ENCODE measurements at places on chromosomes 5 and 9.
A peak's percentile ranks its signal among the peaks of the same experiment; 100 is the strongest.

- DNase-seq, result no peak
Measured at GRCh38 chr5:125559296-125559695, 812.9 kb upstream of the ZNF608 start.

DNA sequence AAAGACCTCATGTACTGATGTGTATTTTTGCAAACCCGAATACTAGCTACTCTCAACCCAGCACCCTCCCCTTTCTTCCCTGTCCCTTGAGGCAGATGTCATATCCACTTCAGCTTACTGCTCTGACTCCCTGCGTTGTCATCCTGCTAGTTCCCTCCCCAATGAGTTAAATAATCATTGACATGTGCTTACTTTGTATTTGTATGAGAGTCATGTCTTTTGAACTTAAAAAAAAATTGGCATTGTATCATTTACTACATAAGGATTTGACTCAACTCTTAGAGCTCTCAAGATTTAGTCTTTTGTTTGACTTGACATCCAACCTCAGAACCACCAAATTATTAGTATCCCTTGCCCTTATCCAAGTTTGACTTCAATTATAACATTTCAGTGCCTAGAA lies 219.7 kb upstream of the TUT7 start:
- DNase-seq, result no peak

- DNase-seq, result no peak
Measured at GRCh38 chr9:134240361-134240760, 76.0 kb upstream of the RNU6ATAC start.

DNA sequence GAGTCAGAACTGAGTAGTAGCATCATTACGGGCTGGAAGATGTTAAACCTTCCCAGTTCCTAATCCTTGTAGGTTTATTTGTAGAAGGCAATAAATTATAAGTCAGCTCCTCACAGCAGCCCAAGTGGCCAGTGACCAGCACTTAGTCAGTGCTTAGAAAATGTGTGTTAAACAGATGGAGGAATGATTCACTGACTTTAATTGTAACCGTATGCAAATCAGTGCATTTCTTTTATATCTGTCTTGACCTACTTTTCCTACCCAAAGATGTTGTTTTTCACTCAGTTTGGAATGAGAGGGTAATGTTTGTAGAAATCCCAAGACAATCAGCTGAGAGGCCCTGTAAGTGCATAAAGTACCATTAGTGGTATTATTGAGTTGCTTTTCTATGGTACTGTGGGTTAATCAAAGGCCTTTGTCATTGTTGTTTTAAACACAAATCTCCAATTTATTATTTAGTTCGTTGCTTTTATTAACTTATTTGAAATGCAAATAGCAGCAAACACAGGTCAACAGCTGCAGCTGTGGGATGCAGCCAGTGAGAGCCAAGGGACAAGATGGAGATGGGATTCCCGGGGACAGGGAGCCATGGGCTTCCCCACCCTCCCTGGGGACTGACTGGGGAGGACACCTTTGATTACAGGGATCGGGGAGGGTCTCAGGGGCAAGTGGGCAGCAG lies 49.8 kb downstream of the MAP1B start:
- DNase-seq, result no peak

DNA sequence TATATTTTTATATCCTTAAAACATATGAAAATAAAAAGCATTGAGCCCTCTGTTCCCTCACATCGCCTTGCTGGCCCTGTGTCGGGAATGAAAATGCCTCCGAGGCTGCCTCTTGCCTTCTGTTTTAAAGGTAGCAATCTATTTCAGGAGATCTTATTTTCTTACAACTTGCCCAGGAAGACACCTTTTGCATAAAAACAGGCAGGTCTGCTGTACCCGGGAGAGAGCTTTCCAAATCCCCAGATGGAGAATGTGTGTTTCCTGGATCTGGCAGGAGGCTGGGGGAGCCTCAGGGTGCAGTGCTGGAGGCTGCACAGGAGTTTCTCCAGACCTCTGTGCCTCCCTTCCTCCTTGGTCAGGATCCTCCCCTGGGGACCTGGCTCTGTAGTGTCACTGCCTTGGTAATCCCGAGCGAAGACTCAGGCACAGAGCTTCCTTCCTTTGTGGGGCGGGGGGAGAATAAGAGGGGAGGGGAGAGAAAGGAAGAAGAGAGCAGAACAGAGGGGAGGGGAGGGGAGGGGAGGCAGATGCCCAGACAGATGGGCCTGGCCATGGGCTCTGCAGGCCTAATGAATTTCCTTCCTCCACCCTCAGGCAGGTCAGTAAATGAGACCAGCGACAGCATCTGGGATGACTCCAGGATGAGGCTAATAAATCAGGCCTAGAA lies 104.0 kb upstream of the BOD1 start:
- DNase-seq, result no peak

DNA sequence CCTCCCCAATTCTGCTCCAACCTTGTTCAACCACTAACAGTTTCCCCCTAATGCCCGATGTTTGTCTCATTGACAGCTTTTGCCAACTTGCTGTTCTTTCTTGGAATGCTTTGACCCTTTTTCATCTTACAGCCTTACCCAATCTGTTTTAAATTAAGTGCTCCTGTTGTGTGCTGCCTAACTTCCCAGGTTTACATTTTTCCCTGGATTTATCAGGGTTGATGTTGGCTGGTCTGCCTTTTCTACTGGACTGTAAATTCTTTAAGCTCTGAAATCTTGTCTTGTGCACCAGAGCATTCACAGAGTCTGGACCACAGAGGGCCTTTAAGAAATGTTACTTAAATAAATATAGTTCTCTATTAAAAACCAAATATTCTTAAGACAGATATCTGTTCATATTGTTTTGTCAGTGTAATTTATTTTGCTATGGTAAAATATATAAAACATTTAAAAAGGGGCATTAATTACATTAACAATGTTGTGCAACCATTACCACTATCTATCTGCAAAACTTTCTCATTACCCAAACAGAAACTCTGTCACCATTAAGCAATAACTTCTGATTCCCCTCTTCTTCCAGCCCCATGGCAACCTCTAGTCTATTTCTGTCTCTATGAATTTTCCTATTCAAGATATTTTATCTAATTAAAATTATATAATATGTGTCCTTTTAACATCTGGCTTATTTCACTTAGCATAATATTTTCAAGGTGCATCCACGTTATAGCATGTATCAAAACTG lies 73.0 kb downstream of the OSTF1 start:
- no peak for DNase-seq

- DNase-seq, result peak; percentile 80
Measured at GRCh38 chr9:19127871-19128500, 694 bp upstream of the PLIN2 start.

GRCh38 chr5:74367934-74368333 lies 272.6 kb downstream of the ENC1 start:
- peak; percentile 67 for DNase-seq

DNA sequence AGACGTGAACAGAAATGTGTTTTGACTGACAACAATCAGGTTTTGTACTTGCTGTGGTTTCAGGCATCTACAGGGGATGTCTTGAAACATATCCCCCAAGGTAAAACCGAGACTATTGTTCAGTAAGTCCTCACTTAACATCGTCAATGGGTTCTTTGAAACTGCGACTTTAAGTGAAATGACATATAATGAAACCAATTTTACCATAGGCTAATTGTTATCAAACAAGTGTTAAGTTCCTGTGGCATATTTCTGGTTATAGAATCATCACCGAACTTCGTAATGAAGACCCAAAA lies 16.4 kb upstream of the OMD start:
- DNase-seq, result no peak

GRCh38 chr5:167804512-167805220 lies 486.8 kb upstream of the WWC1 start:
- no peak for DNase-seq

DNA sequence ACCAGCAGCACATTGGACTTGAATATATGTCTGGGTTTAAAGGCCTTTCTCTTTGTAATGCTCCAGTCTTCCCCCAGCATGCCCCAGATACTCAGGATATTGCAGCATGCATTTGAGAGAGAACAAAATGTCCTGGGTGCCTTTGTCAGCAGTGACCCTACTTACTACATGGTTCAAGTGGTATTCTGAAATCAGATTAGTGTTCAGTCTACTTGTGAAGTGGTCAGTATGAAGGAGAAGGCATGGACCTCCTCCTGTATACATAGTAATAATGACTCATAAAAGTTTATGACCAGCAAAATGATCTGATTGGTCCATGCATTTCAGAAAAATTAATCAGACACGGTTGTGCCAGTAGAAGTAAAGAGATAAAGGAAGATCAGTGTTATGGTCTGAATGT lies 25.4 kb downstream of the GPR21 start:
- DNase-seq, result no peak

DNA sequence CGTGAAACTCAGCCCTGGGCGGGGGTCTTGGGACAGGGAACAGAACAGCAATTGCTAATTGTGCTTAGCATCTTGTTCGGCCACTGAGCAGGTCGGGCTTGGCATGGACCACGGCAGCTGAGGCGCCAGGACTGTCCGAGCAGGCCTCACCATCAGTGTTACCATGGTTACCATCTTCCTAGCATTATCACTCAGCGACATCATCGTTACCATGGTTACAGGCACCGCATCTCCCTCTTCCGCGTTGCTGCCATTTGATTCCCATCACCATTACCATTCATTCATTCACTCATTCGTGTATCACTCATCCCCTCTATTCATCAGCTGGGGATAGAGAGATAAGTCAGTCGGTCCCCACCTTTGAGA lies 81.0 kb upstream of the ZBTB43 start:
- DNase-seq, result no peak

- no peak for DNase-seq
Measured at GRCh38 chr9:73269430-73270101, 117.9 kb downstream of the ANXA1 start.

- no peak for DNase-seq
Measured at GRCh38 chr9:135515083-135515951, 5.9 kb upstream of the LCN1 start.

- peak; percentile 72 for DNase-seq
Measured at GRCh38 chr5:174935854-174936474, 211.6 kb downstream of the MSX2 start.

DNA sequence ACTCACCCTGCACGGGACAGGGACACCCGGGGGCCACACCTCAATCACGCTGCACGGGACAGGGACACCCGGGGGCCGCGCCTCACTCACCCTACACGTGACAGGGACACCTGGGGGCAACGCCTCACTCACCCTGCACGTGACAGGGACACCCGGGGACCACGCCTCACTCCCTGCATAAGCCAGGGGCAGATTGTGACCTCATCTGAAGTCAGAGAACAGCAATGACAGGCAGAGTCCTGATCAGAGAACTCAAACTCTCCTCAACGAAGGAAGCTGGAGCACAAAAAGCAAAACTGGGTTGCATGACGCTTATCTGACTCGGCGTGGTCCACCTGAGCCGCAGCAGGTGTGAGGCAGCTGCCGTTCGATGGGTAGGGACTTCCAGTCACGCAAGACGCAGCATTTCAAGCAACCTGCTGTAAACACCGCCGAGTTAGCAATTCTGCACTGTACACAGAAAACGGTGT lies 3.2 kb downstream of the TERT start:
- peak; percentile 13 for DNase-seq

- DNase-seq, result no peak
Measured at GRCh38 chr5:57338068-57338867, 144.3 kb downstream of the ACTBL2 start.

Measured in right cardiac atrium (tissue), 5 donors.